Fibroblast of villous mesenchyme (primary cell): ENCODE measurements at places on chromosomes 1 and 21. TPM values are rescaled to one million over a fixed set of nuclear protein-coding genes. Genes with fewer than 3 reads are reported as not detected.
A peak's percentile ranks its signal among the peaks of the same experiment; 100 is the strongest.

DNA sequence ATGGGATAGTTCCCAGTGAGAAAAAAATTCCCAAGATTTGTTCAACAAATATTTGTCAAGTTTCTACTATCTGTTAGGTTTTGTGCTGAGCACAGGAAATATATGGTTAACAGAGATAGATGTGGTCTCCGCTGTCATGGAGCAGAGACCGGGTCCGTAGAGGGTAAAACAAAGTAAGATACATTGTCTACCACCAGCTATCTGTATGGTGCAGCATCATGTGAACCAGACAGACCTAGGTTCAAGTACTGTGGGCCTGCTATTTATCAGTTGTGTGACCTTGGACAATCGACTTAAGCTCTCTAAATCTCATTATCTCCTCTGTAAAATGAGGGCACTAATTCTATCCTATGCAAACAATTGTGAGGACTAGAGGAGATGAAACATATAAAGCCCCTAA, 109.8 kb downstream of the DUSP10 start:
- DNase-seq = no peak

GRCh38 chr1:109508873-109509175, 703 bp downstream of the AMIGO1 start:
- DNase-seq = no peak

DNA sequence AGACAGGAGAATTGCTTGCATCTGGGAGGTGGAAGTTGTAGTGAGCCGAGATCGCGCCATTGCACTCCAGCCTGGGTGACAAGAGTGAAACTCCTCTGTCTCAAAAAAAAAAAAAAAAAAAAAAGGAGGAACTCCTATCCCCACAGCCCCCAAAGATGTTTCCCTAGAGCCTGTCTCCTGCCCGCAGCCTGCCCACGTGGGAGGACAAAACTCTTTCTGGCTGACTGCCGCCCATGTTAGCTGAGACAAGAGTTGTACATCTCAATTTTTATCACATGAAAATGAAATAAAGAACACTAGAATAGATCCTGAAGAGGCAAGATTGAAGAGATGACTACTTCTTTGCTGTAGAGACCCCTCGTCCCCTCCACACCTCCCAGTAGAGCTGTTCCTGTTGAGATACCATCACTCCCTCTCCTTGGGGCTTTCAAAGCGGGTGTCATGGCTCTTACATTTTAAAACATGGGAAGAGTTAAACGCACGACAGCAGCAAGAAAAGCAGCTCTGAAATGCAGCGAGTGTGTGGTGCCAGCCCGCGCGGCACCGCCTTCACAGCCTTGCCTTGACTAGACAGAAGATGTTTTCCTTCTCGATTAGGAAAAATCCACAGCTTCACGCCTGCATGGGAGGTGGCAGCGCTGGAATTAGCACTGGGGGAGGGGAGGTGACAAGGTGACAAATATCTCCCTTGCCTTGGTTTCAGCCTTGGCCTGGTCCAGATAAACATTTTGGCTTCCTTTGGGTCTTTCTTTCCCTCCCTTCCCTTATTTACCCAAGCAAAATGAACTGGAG, 253.4 kb upstream of the CSF3R start:
- no peak for DNase-seq

- peak; percentile 71 for DNase-seq
Observed at GRCh38 chr1:182786223-182786994, 3.2 kb upstream of the NPL start.

- no peak for DNase-seq
Observed at GRCh38 chr1:119480175-119480574, 26.8 kb upstream of the HSD3B1 start.

ADORA3 gene
- not detected in 2 replicates for total RNA-seq

S100A3 gene
- total RNA-seq = 18.0 and 20.3 TPM in 2 replicates

GJB3 gene
- not detected in 2 replicates for total RNA-seq

DNA sequence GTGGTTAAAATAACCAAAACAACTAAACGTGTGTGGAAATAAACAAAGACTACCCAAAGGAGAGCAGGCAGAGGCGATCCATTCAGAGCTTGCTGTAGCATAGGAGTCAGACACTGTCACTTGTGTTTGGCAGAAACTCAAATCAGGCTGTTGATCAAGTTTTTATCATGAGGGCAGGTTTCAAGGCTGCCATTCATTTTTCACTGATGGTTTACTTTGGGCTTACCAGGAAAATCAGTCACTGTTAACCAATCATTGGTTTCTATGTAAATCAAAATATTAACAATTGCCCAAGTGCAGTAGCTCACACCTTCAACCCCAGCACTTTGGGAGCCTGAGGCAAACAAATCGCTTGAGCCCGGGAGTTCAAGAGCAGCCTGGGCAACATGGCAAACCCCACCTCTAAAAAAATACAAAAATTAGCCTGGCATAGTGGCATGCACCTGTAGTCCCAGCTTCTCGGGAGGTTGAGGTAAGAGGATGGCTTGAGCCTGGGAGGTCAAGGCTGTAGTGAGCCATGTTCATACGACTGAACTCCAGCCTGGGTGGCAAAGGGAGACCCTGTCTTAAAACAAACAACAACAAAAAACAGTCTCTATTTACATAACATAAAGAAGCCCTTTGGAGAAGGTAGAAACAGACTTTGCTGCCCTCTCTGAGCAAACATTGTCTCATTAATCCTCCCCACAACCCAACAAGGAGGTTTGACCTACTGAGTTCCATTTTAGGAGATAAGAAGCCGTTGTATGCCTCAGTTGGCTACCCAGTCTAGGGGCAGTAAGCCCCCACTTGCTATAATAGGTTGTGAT, 21.1 kb upstream of the ETS2 start:
- DNase-seq = no peak

- no peak for DNase-seq
Observed at GRCh38 chr1:7511381-7511780, 259.7 kb upstream of the VAMP3 start.

G0S2 gene
- total RNA-seq = 4.8 and 52.2 TPM in 2 replicates

- DNase-seq = peak; percentile 80
Observed at GRCh38 chr1:26772687-26773086, 15.1 kb upstream of the PIGV start.

HAPLN2 gene
- not detected in 2 replicates for total RNA-seq

CHI3L1 gene
- total RNA-seq = 15.8 and 136 TPM in 2 replicates

DNA sequence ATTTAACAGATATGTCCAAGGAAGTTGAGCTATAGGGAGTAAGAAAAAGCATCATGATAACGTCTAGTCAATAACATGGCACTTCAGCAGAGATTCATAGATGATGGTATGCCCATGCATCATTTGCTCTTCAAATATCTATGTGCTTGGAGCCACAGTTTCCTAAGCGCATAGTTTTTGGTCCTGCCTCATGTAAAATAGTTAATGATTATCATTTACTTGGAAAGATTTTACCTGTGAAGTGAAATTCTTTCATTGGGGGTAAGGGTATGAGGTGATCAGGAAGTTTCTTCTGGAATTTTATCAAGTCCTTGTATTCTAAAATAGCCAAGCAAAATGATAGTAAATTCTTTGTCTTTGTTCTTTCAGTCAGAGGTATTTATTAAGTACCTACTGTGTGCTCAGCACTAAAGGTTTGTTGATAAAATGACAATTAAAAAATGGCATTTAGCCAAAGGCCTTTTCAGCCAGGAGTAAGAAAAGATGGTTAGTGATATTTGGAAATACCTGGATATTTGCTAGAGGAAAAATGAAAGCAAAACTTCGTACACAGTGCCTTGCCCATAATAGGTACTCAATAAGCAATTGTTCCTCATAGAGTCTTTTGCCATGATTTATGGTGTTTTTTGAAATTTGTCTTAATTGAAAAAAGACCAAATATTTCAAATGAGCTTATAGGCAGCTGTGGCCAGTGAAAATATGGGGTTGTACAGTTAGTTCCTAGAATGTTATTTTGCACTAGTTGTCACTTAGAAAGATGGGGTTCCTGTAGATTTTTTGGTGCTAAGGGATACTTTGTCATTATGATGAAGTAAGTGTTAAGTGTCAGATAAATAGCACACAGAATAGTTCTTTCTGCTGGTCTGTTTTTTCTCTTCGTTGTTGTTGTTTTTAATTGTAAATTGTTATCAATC, 13.1 kb downstream of the PDIK1L start:
- DNase-seq = no peak

- no peak for DNase-seq
Observed at GRCh38 chr1:212230329-212230728, 54.9 kb upstream of the PPP2R5A start.

GRCh38 chr1:77281491-77282186, at the start of gene AK5:
Gene AK5, plus strand, starts transcription at chr1:77282019. Its CDS starts 295 bp downstream, at chr1:77282314.
- peak; percentile 38 for DNase-seq

- DNase-seq = peak; percentile 24
Observed at GRCh38 chr1:6785728-6786505, 663 bp downstream of the CAMTA1 start.

TAL1 gene
- 0.32 TPM in 1 of 2 replicates, not detected in the other for total RNA-seq

SPRR2A gene
- total RNA-seq = not detected in 2 replicates

GRCh38 chr1:33032126-33032869, 4.4 kb downstream of the AK2 start:
- DNase-seq = peak; percentile 86

PDC gene
- 0.43 TPM in 1 of 2 replicates, not detected in the other for total RNA-seq

GRCh38 chr1:40161888-40162397, 756 bp downstream of the RLF start:
- DNase-seq = no peak

PLA2G2A gene
- not detected in 2 replicates for total RNA-seq

DNA sequence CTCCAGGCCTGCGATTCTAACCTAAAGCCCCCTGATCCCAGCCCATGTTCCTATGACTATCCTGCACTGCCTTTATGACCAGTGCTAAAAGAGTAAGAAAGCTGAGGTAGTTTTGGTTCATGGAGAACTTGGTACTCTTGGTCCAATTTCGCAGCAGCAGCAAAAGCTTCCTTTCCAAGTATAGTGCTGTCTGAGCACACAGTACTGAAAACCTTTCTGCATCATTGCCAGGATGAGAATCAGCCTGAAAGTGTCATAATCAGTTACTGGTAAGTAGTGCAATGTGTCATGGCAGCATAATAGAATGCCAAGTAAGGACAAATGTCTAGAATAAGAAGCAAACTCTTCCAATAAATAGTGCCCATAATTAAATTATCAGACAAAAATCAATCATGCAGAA, 889.6 kb upstream of the ADGRL4 start:
- no peak for DNase-seq

- DNase-seq = no peak
Observed at GRCh38 chr1:2193514-2194281, 874 bp downstream of the FAAP20 start.

SLC44A5 gene
- under 0.01 TPM in 2 replicates for total RNA-seq

GRCh38 chr1:186152620-186153239, 222.3 kb downstream of the TPR start:
- peak; percentile 62 for DNase-seq

GART gene
- total RNA-seq = 73.1 and 109 TPM in 2 replicates

STIL gene
- total RNA-seq = 13.2 and 21.2 TPM in 2 replicates

DNA sequence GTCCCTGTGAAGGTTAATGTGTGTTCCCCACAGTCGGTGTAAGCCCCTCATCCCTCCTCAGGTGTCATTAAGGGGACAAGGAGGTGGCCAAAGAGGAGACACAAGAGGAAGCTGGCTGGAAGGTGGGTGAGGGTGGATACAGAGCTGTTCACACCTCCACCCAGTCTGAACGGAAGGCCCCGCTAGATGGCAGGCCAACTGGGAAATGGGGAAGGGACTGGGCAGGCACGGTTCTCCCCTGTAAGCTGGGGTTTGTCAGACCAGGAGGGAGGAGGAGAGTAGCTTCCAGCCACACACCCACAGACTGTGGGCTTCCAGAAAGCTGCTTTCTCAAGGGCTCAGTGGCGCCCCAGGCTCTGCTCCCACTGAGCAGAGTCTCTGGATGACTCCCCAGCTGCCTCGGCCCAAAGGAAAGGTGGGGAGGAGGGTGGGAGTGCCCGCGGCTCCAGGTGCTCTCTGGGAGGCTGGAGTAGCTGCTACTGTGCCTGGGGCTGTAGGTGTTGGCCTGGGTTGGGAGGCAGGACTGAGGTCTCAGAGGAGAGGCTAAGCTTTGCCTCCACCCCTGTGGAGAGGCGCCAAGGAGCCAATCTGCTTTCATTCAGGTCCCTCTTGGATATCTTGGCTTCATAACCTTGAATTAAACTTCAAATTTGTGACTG, 41.2 kb downstream of the PCP4 start:
- no peak for DNase-seq

- DNase-seq = peak; percentile 40
Observed at GRCh38 chr1:153771261-153771660, 3.9 kb upstream of the SLC27A3 start.

BARHL2 gene
- total RNA-seq = not detected in 2 replicates

DNA sequence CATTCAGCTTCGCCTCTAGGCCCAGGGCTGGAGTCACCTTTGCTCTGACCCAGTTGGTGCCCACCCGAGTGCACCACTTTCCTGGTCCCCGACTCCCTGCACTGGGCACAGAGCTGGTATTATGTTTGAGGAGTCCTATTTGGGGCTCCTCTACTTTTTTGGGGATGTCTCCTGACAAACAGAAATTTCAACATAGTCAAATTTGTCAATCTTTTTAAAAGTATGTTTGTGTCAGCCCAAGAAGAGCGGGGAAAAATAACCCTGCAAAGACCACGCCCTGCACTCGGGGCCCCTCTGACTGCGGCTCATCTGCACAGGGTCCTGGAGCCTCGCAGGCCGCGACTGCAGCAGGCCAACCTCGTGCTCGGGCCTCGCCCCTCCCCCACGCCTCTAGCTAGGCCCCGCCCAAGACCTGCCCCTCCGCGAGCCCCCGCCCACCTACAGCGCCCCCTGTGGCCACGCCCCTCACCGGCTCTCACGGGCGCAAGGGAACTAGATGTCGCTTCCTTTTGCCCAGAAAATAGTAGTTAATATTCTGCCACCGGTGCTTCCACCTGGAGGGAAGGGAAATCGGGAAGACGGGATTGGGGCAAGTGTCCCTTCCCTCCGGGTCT, 11.4 kb downstream of the FAM229A start:
- peak; percentile 74 for DNase-seq

GRCh38 chr1:152481869-152482664, 28.5 kb upstream of the LCE5A start:
- no peak for DNase-seq

RCAN1 gene
- total RNA-seq = 91.5 and 308 TPM in 2 replicates

- DNase-seq = peak; percentile 89
Observed at GRCh38 chr1:149986486-149987296, 23.8 kb downstream of the OTUD7B start.

- DNase-seq = no peak
Observed at GRCh38 chr21:31583498-31583897, 76.0 kb upstream of the SOD1 start.

RIPPLY3 gene
- under 0.01 TPM in 1 of 2 replicates, not detected in the other for total RNA-seq

DNA sequence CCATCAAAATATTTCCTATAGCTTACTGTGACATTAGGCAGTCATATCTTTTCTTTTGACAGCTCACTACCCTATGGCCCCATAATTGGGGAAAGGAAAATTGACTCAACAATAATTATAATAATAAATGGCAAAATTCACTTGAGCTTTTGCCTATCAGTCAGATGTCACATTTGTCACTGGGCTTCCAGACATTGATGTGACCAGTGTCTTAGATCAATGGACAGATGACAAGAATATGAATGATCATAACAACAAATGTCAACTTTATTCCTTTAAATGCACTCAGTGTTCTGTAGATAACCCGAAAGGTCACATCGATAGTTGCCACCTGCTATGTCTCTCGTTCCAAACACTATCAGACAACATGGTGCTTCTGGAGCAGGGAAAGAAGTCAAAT, 266.7 kb downstream of the GPATCH2 start:
- no peak for DNase-seq

- DNase-seq = no peak
Observed at GRCh38 chr1:29648026-29648425, 411.7 kb downstream of the PTPRU start.

- DNase-seq = no peak
Observed at GRCh38 chr21:42900446-42900845, 7.3 kb downstream of the NDUFV3 start.

AZIN2 gene
- total RNA-seq = 2.6 and 6.8 TPM in 2 replicates
